SJSA1 (cell line): ENCODE measurements at places on chromosomes 2 and 18. TPM values are rescaled to one million over a fixed set of nuclear protein-coding genes. Genes with fewer than 3 reads are reported as not detected.

Gene SERPINB7
- total RNA-seq: 5.8 and 8.5 TPM in 2 replicates

Gene MYCN
- 1.2 and 3.7 TPM in 2 replicates for total RNA-seq

Gene LBX2
- 0.18 and 1.6 TPM in 2 replicates for total RNA-seq

Gene CYBRD1
- total RNA-seq: 49.7 and 66.5 TPM in 2 replicates

- no peaks in the 10 kb centered on the region for H3K27me3 ChIP-seq
- no peak overlapping the region for H3K27ac ChIP-seq
- H3K4me1 ChIP-seq: peaks cover 27% of the 10 kb centered on the region
- no peak overlapping the region for H3K4me3 ChIP-seq
Observed at GRCh38 chr2:231228223-231228622, 29.8 kb downstream of the ARMC9 start.

DNA sequence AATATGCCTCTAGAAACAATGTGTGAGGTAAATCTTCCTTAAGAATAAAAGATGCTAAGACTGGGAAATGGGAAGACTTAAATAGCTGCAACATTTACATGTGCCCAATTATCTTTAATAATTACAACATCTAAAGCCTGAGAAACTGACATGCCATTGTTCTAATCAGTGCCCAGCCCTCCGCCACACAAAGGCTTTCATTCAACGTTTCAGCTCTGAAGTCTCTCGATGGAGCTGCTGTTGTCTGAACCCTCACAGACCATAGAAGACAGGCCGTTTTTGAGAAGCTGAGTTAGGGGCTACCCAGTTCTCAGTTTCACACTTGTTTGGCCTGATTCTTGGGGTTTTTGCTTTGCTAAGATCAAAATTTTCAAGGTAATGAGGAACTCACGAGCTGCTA is 315.4 kb upstream of the CHST9 start:
- no peaks in the 10 kb centered on the region for H3K4me1 ChIP-seq
- no peak overlapping the region for H3K27ac ChIP-seq

GRCh38 chr18:43735570-43735969 is 458.3 kb upstream of the SYT4 start:
- DNase-seq: no peak
- no peak overlapping the region for H3K27ac ChIP-seq
- no peak overlapping the region for H3K4me3 ChIP-seq

GRCh38 chr2:174669336-174669735 is 71.7 kb upstream of the WIPF1 start:
- H3K4me1 ChIP-seq: peaks cover 22% of the 10 kb centered on the region
- H3K27me3 ChIP-seq: no peaks in the 10 kb centered on the region
- H3K27ac ChIP-seq: no peak overlapping the region
- no peak for DNase-seq
- H3K36me3 ChIP-seq: peaks cover 33% of the 10 kb centered on the region

DNA sequence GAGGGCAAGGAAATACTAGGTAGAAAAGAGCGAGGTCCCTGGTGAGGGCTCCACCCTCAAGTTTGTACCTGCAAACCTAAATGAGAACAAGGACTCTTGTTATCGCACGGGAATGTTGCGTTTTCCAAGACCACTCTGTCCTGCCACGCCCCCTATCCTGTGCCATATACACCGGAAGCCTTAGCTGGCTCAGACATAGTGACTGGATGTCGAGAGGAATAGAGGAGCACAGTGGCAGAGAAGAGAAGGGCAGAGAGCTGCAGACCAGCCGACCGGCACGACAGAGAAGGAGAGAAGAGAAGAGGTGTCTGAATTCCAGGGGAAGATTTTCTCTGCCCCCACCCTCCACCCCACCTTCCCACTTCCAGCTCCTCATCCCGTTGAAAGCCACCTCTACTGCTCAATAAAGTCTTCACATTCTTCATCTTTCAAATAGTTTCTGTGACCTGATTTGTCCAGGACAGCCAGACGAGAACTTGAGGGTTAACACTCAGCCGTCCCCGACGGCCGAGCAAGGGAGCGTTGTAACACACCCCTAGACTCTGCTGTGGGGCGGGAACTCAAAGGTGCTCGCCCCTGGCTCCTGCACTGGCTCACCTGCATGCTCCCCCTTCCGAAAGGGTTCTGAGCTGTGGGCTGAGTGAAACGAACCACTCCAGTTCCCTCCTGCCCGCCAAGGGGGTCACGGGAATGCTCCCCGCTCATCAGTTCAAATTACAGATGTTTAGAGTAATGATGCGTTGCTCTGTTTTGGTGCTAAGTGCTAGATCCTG is 24.9 kb upstream of the COL3A1 start:
- no peaks in the 10 kb centered on the region; the same call in 1 of the 2 replicates for H3K4me1 ChIP-seq
- no peak overlapping the region for H3K4me3 ChIP-seq
- no peak overlapping the region for H3K27ac ChIP-seq
- DNase-seq: no peak
